ENCODE measurements at places on chromosomes 16 and 17.

GRCh38 chr17:17701658-17702057 lies 20.4 kb downstream of the RAI1 start:
- DNase-seq = no peak

DNA sequence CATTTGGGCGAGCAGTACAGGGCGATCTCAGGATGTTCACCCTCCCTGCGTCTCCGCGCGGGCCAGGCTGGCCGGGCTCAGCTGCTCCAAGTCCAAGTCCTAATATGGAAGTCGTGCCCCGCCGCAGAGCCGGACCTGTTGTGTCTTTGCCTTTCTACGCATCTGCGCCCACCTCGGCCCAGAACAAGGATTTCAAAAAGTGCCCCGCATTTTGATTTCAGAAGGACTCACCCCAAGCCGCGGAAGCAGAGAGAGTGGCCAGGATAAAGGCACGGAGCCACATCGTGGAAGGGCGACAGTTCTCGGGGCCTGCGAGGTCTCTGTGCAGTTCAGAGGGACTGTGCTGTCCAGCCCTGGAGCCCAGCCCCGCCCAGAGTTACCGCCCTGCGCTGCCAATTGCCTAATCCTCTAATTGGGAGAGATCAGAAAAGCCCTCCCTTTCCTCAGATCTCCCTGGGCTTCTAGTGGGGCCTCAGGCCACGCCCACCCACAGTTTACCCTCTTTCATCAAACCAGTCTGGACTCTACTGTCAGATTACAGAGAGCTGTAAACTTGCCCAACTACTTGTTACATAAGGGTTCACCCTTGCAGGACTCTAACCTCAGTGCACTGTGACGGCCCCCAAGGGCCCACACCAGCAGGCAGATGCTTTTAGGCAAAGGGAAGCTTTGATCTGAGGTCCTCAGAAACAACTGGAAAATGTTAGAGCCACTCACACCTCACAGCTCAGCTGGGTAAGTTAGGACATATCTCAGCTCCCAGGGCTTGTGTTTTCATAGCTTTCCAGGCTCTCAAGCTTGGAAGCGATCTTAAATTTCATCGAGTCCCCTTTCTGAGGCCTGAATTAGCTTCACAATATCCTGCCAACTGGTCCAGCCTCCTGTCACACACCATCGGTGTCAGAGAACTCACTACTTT lies at the start of gene CES1:
Gene CES1 (minus strand): TSS at position 324 of the 919 bp plus-strand sequence. CDS start 41 bp downstream, at position 283.
- DNase-seq = no peak

- no peak for DNase-seq
Measured at GRCh38 chr17:41535764-41536481, 7.8 kb upstream of the KRT19 start.

DNA sequence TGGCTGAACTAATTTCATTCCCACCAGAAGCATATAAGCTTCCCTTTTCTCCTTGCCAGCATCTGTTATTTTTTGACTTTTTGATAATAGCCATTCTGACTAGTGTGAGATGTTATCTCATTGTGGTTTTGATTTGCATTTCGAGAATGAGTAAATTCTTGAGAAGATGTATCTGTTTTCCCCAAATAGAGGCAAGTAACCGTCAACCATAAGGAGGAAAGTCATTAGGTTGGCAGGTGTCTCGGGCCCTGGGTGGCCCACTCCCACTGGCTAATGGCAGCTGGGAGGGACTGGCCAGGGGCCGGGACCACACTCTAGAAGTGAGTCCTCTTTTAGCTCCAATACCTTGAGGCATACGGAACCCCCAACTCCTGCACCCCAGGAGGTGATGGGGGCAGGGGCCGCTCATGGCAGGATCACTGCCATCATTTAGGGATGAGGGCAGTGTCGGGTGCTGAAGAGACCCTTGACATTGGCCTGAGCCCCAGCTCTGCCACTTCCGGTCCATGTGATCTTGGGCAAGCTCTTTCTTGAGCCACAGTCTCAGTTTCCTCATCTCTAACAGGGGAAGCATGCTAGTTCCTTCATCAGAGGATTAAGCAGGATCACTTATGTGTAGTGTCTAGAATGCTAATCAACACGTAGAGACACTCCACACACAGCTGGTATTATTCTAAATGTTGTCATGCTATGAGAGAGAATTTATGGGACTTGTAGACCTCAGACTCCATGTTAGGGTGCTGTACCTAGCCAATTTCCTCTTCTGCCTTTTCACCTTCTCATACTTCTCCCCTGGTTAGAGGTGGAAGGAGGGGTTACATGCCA lies 44.3 kb downstream of the RGS9 start:
- DNase-seq = peak; percentile 26

DNA sequence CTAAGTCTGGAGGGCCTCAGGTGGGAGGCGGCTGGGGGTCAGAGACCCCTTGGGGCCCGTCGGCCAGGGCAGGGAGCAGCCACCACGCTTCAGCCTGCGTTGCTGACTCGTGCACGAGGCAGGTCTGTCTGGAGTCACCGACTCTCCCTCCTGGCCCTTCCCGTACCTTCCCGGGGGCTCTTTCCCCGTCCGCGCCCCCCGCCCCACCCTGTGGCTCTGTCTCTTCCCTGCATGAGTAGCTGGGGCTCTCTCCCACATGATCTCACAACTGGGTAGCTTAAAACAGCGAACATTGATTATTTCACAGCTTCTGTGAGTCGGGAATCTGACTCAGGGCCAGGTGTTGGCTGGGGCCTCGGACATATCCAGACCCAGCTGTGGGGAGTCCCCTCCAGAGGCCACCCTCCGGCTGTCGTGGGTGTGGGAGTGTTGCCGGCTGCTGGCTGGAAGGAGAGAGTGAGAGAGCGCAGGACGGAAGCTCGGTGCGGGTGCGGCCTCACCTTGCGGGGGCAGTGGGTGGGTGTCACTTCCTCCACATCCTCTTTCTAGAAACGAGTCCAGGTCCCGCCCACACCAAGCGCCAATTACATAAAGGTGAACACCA lies 17.3 kb downstream of the BAHCC1 start:
- peak; percentile 49 for DNase-seq

Data from activated CD4-positive, alpha-beta T cell treated with anti-CD3 and anti-CD28 coated beads, Interleukin-2, amount 10 ng/mL, durations not matched to agents 7 days and 5 days (primary cell).